ENCODE measurements at places on chromosomes 2 and 18.

DNA sequence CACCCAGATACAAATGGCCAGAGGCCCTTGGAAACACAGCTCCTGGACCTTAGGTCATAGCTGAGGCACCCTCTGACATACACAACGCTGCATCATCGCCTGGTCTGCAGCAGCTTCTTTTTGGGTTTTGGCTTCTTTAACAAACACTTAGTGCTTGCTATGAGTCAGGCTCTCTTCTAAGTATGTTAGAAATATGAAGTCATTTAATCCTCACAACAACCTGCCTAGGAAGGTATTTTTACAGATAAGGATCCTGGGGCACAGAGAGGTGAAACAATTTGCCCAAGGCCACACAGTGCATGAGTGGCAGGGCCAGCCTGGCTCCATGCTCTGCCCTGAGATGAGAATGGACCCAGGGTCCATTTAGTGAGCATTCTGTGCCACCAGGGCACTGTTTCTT is 96.6 kb downstream of the TMEM17 start:
- no peak for DNase-seq

GRCh38 chr2:32377928-32378327 is 21.1 kb downstream of the BIRC6 start:
- DNase-seq: no peak

DNA sequence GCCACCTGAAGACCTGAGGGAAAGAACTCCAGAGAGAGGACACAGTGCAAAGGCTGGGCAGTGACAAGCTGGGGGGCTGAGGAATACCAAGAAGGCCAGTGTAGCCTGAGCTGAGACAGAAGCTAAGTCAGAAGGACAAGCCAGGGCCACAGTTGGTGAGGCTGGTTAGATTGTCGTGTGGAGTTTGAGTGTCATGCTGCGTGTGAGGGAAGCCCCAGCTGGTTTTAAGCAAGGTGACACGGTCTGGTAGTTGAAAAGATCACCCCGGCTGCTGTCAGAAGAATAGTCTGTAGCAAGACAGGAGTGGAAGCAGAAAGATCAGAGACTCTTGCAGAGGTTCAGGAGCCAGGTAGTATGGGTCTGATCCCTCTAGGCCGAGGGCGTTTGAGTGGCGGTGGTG is 50.6 kb upstream of the RMDN2 start:
- no peak for DNase-seq

- DNase-seq: no peak
Measured at GRCh38 chr2:107808959-107809358, 17.7 kb upstream of the RGPD4 start.

DNA sequence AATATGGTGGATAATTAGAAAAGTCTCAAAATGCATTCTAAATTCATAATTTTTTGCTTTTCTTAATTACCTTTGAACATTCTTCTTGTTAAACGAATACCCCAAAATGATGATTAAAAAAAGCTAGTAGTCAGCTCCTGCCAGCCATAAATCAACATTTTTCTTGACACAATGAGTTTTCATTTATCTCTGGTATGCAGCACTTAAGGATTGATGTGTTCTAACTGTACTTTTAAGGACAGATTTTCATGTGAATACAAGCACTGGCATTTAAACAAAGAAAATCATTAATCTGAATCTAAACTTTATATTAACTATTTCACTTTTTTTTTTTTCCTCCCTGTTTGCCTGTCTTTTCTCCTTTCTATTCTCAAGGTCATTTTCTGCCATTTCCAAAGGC is 976.8 kb downstream of the TMEM182 start:
- no peak for DNase-seq

DNA sequence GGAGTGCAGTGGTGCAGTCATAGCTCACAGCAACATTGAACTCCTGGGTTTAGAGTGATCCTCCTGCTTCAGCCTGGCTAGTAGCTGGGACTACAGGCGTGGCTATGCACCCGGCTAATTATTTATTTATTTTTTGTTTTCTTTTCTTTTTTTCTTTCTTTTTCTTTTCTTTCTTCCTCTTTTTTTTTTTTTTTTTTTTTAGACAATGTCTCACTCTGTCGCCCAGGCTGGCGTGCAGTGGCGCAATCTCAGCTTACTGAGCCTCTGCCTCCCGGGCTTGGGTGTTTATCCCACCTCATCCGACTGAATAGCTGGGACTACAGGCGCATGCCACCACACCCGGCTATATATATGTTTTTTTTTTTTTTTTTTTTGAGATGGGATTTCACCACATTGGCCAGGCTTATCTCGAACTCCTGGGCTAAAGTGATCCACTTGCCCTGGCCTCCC is 1.4 kb upstream of the ANXA4 start:
- DNase-seq: no peak

GRCh38 chr18:57207124-57207916 is 60.4 kb downstream of the BOD1L2 start:
- no peak for DNase-seq

GRCh38 chr2:190382851-190383250 is 25.3 kb upstream of the MFSD6 start:
- DNase-seq: no peak

- DNase-seq: no peak
Measured at GRCh38 chr2:68834737-68835376, 36.3 kb downstream of the BMP10 start.

GRCh38 chr2:43300781-43301583 is 74.6 kb upstream of the ZFP36L2 start:
- DNase-seq: no peak

DNA sequence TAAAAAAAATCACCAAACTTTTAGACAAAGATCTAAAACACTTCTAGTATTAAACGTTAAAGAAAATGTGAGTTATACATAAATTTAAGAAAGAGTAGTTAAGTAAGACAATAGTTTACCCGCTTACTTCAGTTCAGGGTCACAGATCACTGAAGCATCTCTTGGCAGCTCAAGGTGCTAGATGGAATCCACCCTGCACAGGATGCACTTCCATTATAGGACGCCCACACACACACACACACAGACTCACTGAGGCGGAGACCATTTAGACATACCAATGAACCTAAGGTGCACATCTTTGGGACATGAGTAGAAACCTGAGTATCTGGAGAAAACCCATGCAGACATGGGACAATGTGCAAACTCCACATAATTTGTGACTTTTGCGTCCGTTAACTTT is 630.6 kb upstream of the ZNF804A start:
- no peak for DNase-seq

- DNase-seq: no peak
Measured at GRCh38 chr2:197235711-197236110, 74.9 kb downstream of the ANKRD44 start.

DNA sequence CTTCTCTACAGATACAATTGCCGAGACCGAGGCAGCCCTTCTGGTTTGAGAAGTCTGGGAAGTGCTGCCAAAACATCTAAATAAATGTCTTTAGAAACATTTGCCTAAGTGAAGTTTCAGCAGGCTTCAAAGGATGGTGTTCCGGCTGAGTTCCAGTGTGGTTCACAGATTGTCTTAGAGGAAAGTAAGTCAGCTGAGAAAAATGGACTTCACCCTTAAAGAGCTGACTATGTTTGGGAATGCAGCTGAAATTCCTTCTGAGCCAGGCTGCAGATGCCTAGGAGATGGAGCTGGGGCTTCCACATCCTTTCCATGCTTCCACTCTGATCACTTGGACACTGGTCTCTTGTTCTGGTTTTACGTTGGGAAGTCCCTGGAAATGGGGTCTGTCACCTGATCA is 83.6 kb downstream of the FHOD3 start:
- DNase-seq: no peak

- no peak for DNase-seq
Measured at GRCh38 chr2:15173501-15173900, 387.6 kb downstream of the NBAS start.

GRCh38 chr2:144643537-144644336 is 123.8 kb upstream of the ZEB2 start:
- DNase-seq: no peak

DNA sequence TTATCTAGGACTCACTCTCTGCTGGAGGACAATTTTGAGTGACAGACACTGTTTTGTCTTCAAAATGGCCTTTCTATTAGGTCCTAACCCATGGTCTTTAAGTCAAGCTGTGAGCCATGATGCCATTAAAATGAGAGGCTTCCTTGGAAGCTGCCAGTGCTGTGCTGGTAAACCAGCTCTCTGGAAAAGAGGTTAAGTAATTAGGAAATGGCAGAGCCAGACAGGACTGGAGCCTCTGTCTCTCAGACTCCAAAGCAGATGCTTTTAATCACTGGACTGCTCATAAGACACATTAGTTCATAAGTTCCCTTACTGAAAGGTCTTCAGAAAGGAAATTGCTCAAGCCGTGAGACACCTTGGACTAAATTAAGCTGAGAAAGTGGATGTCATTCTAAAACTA is 25.8 kb upstream of the LHCGR start:
- no peak for DNase-seq

DNA sequence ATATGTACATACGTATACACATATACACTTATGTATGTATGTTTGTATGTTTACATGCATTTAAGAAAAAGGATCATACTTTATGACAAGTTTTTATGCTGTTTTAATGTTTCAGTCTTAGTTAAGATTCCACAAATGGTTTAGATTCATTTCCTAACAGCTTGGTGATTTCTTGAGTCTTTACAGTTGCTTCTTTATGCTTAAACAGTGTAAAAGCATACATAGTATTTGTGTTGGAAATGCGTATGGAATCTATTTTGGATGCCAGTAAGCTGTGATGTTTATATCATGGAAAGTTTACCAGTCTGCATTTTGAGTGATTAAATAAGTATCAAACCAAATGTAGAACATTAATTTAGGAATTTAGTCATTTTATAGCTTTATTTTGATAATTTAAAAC is 55.4 kb downstream of the AGFG1 start:
- no peak for DNase-seq

GRCh38 chr2:48711343-48711742 is 44.2 kb downstream of the LHCGR start:
- no peak for DNase-seq

DNA sequence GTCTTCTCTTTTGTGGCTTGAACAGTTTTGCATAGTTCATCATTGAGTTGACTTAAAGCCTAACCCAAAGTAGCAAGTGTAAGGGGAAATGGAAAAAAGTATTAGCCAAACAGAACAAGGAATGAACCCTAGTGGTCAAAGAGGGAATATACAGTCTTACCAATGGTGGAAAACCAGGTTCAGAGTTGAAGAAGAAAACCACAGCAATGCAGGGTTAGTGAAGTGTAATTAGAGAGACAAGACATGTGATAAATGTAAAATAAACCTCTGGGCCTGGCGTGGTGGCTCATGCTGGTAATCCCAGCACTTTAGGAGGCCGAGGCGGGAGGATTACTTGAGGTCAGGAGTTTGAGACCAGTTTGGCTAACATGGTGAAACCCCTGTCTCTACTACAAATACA is 2.4 kb downstream of the TTN start:
- no peak for DNase-seq
